ENCODE measurements at places on chromosomes 4 and X.

DNA sequence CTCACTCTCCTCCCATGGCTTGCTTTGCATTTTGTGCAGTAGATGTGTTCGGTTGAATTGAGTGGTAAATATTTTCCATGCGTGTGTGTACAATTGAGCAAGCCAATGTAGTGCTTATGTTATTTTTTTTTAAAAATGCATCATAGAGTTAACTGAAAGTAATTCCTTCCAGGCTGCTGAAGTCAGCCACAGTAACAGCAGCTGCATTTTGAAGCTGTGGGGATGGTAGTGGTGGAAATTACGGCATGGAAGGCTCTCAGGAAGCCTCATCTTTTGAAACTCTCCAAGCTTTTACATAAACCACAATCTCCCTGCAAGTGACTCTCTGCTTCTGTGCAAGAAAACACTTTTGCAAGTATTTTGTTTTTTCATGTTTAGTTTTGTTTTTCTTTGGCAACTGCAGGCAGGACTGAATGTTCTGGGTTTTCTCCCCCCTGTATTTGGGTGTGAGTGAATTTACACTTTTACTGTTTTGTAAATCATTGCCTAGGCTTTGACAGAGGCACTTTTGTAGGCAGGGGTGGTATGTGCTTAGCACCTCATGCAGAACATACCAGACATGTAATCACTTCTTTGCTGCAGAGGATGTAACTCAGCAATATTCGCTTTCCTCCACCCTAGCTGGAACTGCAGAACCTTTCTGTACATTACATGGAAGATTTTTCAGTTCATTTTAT is 56.2 kb downstream of the LRRC66 start:
- DNase-seq = no peak

DNA sequence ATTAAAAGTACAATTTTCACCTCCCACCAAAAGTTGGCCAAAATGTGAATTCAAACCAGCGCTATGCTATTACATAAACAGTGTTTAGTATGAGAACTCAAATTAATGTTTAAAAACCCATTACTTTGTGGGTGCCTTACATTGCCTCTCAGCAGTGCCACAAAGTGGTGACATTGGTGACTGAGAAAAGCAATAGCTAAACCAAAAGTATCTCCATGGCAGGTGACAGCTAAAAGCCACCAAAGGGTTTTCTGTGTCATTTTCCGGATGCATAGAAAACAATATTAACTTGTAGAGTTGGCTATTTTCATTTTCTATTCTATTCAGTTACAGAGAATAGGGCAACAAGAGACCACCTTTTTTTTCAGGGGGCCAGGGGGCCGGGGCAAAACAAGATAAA is 261.2 kb downstream of the MAPK10 start:
- no peak for DNase-seq

- no peak for DNase-seq
These were observed 910 bp downstream of the ANK2 start for GRCh38 chr4:113050371-113050755.

GRCh38 chr4:98092833-98093439 is 50.3 kb downstream of the STPG2 start:
- DNase-seq = peak; percentile 5

GRCh38 chrX:68894513-68895340 is 65.9 kb downstream of the EFNB1 start:
- DNase-seq = no peak

Data from CD4-positive, alpha-beta T cell treated with Interleukin-2 at 100 ng/mL for 4 hours (primary cell).